ENCODE measurements at places on chromosomes 4 and X.

DNA sequence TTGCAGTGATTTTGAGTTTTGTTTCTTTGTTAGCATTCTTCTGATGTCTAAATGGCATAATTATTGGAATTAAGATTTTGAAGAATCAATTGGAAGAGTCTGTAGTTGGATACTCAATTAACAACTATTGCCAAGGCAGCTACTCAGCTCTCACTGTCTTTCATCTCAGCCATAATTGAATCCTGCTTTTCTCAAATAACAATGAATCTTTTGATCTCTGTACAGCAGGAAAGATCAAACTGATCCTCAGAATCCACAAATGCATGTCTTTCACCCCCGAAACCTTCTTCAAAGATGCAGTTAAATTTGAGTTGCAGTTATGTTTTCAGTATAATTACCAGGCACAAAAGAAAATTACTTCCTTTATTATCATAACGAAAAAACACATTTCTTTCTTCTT is 86.2 kb downstream of the MAD2L1 start:
- no peak overlapping the region for H3K27ac ChIP-seq
- no peaks in the 10 kb centered on the region for H3K36me3 ChIP-seq
- no peak for DNase-seq
- no peaks in the 10 kb centered on the region for H3K27me3 ChIP-seq
- H3K4me1 ChIP-seq: no peaks in the 10 kb centered on the region
- H3K4me3 ChIP-seq: no peak overlapping the region

DNA sequence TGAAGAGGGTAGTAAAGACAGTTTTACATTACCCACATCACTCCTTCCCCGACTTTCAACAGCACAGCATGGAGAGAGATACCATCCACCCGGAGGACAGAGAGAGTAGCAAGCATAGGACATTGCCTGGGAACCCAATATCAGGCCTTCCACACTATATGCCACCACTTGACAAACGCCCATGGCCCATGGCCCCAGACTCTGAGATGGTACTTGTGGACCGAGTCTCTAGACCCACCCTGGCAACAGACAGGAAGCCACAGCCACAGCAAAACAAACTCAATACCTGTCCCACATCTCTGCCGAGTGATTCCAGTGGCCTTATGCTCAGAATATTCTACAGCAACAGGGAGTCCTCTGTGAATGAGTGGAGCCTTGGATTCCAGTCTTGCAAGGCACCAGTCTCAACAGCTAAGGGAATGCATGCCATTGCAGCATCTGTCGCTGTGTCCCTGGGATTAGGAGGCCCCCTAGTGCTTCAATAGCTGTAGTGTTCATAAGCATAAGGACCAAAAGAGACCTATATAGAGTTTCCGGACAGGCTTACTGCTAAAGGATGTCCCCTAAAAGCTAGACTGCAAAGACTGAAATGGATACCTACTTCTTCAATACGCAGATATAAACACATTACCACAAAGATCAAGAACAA is 14.7 kb upstream of the CT55 start:
- H3K4me3 ChIP-seq: no peak overlapping the region
- no peaks in the 10 kb centered on the region for H3K27me3 ChIP-seq
- H3K4me1 ChIP-seq: no peaks in the 10 kb centered on the region
- H3K27ac ChIP-seq: no peak overlapping the region
- no peaks in the 10 kb centered on the region for H3K36me3 ChIP-seq

- no peak overlapping the region for H3K27ac ChIP-seq
- H3K4me1 ChIP-seq: no peaks in the 10 kb centered on the region
- no peak overlapping the region for H3K4me3 ChIP-seq
- no peak for DNase-seq
These were observed 1179.6 kb upstream of the PCDH7 start for GRCh38 chr4:29540439-29541102.

DNA sequence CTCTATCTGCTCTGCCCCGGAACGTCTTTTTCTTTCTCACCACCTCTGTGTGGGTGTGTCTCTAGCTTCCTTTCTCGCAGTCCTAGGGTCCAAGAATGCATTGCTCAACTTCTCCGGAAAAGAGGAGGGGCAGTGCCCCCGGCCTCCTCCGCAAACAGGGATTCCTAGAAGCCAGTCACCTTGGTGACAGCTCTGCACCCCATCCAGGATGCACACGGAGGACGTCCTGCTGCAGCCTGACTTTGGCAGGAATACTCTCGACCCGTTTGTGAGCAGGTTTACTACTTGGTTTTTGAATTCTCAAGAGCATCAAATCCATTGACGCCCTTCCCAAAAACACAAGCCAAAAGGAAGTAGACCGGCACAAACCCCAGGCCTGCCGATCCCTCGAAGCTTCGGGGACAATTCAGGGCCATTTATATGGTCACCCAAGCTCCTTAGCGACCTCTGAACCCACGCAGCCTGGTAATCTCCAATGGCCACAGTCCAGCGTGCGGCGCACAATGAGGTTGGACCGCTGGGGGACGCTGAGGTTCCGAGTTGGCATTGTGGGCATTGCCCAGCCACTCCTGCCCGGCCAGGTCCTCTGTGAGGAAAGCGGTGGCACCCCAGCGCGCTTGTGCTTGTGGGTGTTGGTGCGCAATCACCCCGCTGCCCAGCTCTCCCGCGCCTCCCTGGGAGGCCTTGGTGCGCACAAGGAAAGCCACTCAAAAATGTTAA is 9.8 kb downstream of the NKX3-2 start:
- H3K27me3 ChIP-seq: peaks cover 7% of the 10 kb centered on the region
- H3K4me3 ChIP-seq: no peak overlapping the region
- H3K36me3 ChIP-seq: no peaks in the 10 kb centered on the region
- no peak for DNase-seq
- no peaks in the 10 kb centered on the region for H3K4me1 ChIP-seq
- no peak overlapping the region for H3K27ac ChIP-seq

GRCh38 chrX:70436343-70436742 is 8.3 kb upstream of the DLG3 start:
- DNase-seq: no peak
- no peaks in the 10 kb centered on the region for H3K27me3 ChIP-seq
- no peak overlapping the region for H3K27ac ChIP-seq
- H3K36me3 ChIP-seq: no peaks in the 10 kb centered on the region
- no peaks in the 10 kb centered on the region for H3K4me1 ChIP-seq

- no peak overlapping the region for H3K4me3 ChIP-seq
- H3K4me1 ChIP-seq: no peaks in the 10 kb centered on the region
- H3K36me3 ChIP-seq: no peaks in the 10 kb centered on the region
- H3K27me3 ChIP-seq: no peaks in the 10 kb centered on the region
These were observed 22.8 kb downstream of the CRMP1 start for GRCh38 chr4:5869966-5870619.
